ENCODE measurements at places on chromosomes 13 and 19.

DNA sequence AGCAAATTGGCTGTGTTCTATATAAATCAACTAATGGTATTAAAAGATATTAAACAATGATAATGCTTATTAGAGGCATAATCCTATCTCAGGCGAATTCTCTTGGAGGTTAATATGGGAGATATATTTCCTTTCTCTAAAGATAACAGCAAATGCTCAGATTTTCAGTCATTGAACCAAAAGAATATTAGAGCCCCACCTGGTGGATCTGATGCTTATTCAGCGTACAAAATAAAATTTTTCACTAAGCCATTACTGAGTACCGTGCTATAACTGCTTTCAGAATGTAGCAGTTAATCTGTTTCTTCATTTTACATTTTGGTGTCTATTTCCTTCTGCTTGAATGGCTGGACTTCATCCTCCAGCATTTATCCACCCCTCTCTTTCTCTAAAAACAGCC is 143.3 kb upstream of the IPO5 start:
- no peak for DNase-seq

GRCh38 chr19:18508585-18508984 is 13.3 kb downstream of the ELL start:
- DNase-seq: no peak

GRCh38 chr19:33226550-33227241 is 1.0 kb upstream of the SLC7A10 start:
- DNase-seq: no peak

GRCh38 chr19:47891622-47891922 is 5.5 kb upstream of the SULT2A1 start:
- no peak for DNase-seq

- no peak for DNase-seq
Measured at GRCh38 chr19:13155472-13156359, 5.5 kb downstream of the IER2 start.

DNA sequence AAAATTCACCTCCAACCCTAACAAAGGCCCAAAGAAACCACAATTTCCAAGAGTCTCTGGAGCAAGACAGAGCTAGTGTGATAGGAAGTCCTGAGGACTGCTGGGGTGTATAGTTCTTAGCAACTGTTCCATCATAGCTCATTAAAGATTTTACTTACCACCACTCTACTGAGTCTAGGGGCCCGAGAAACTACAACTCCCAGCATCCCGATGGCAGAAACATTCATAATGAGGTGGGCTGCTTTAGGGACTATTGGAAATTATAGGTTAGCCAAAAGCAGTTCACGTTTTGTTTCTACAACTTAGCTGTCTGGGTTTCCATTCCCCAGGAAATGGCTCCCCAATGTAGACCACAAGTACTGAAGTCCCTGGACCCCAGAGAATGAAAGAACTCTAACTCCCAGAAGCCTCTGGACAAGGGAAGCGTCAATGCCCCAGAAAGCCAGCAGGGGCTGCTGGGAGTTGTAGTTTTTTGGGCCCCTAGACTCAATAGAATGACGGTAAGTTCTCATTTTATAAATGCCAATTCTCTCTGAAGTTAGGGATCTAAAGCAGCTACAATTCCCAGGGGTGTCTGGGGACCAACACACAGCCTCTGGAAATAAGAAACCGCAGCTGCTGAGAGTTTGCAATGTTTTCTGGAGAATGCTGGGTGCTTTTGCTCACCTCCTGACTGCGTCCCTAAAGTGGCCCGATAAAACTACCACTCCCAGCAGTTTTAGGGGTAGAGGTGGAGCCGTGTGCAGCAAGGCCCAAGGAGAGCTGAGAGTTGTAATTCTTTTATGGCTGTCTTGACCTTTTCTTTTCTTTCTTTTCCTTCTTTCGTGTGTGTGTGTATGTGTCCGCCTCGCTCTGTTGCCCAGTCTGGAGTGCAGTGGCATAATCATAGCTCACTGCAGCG is 11.1 kb downstream of the FTL start:
- DNase-seq: no peak

DNA sequence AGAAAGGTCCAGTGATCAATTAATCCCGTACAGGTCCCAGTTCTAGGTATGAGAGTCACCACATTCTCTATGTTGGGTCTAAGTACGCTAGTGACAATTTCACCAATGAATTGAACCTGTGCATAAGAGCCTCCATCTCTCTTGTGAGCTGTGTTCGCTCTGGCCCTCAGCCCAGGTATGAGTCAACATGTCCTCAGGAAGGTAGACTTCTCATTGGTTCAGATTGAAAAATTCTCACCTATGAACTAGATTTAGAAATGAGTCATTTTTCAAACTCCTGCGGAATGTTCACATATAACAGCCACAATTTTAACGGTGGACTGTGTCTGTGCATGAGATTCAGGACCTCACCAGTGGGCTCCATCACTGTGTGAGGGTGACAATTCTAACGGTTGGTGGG is 12.7 kb upstream of the ZNF43 start:
- DNase-seq: no peak

DNA sequence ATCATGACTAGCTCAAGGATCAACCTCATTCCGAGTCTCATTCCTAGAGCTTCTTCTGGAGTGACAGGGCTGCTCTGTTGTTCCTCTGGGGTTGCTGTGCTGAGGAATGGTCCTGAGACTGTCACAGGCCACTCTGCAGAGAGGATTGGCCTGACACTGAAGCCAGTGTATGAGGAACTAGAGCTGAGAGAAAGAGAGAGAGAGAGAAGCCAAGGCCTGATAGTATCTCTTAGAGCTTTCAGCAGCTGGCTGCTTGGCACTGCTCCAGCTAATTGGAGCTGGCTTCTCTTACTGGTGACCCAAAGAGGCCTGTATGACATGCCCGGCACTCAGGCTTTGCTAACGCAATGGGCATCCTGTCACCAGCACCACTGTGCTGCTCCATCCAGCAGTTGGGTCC is 73.4 kb upstream of the FLT1 start:
- no peak for DNase-seq

DNA sequence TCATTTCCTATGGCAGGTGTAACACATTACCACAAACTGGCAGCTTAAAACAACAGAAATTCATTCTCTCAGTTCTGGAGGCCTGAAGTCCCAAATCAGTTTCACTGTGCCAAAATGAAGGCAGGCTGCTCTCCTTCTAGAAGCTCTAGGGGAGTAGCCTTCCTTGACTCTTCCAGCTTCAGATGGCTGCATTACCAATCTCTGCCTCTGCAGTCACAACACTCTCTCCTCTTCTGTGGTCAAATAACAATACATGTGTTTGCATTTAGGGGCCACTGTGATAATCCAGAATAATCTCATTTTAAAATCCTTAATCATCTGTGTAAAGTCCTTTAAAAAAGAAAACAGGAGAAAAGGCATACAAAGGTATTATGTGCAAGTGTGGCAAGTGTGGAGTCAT is 7.8 kb downstream of the DIAPH3 start:
- no peak for DNase-seq

- no peak for DNase-seq
Measured at GRCh38 chr13:27665333-27665732, 43.6 kb downstream of the POLR1D start.

GRCh38 chr13:113746143-113746525 is 12.9 kb upstream of the TMEM255B start:
- no peak for DNase-seq

DNA sequence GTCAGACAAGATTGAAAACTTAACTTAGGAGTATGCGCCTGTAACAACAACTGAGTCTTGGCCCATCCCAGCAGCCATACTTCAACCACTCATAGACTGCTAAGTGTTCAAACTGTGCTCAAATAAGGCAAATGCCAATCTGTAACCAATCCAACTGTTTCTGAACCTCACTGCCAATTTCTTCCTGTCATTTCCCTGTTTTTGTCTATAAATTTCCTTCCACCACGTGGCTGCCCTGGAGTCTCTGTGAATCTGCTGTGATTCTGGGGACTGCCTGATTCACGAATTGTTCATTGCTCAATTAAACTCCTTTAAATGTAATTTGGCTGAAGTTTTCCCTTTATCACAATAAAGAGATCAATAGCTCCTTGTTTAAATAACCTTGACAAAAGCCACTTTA is 50.8 kb upstream of the FREM2 start:
- DNase-seq: no peak

GRCh38 chr13:70191034-70191433 is 82.8 kb upstream of the KLHL1 start:
- DNase-seq: no peak

- no peak for DNase-seq
Measured at GRCh38 chr13:44048326-44048725, 168.6 kb downstream of the LACC1 start.
